ENCODE measurements at places on chromosomes 7 and 10.

DNA sequence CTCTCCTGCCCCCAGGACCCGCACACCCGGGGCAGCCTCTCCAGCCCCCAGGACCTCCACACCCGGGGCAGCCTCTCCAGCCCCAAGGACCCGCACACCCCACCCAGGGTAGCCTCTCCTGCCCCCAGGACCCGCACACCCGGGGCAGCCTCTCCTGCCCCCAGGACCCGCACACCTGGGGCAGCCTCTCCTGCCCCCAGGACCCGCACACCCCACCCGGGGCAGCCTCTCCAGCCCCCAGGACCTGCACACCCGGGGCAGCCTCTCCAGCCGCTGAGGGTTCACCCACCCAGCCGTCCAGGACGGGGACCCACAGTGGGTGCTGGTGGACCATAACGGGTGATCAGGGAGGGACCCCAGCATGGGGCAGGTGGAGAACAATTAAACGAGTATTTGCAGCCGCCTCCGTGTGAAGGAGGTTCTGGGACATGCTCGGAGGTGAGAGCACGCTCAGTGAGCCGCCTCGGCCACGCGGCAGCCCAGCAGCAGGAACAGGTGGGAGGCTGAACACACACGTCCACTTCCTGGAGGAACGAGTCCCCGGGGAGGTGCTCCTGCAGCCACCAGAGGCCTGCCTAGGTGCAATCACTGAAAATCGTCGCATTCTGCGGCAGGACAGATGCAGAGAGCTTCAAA lies 107.9 kb downstream of the PDGFA start:
- DNase-seq = no peak

DNA sequence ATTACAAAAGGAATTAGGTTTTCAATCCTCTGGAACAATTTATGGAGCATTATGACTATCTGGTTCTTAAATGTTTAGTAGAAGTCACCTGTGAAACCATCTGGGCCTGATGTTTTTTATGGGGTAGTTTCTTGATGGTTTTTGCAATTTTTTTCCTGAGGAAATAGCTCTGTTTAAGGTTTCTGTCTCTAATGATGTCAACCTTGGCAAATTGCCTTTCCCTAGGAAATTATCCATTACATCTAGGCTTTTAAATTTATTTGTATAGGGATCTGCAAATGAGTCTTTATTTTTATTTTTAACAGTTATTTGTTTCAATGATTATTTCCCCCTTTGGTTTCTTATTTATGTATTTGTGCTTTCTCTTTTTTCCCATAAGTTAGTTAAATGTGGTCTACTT lies 222.8 kb downstream of the GALNT17 start:
- DNase-seq = no peak

GRCh38 chr7:1967512-1968396 lies 265.0 kb downstream of the MAD1L1 start:
- DNase-seq = no peak

GRCh38 chr7:111400088-111400487 lies 162.2 kb downstream of the IMMP2L start:
- no peak for DNase-seq

Data from NCI-H187 (cell line).